ENCODE measurements at places on chromosomes 6 and 20. TPM values are rescaled to one million over a fixed set of nuclear protein-coding genes. Genes with fewer than 3 reads are reported as not detected.
A peak's percentile ranks its signal among the peaks of the same experiment; 100 is the strongest.

- H3K36me3 ChIP-seq, result no peaks in the 10 kb centered on the region
- H3K27ac ChIP-seq, result no peak overlapping the region
- no peak for DNase-seq
- no peak overlapping the region for H3K4me3 ChIP-seq
Observed at GRCh38 chr20:44448753-44449546, 26.7 kb upstream of the TTPAL start.

- H3K27me3 ChIP-seq, result no peaks in the 10 kb centered on the region
- H3K27ac ChIP-seq, result no peak overlapping the region
- no peak overlapping the region for H3K4me3 ChIP-seq
- DNase-seq, result no peak
- H3K4me1 ChIP-seq, result no peaks in the 10 kb centered on the region
Observed at GRCh38 chr20:55582498-55582897, 422.8 kb downstream of the CBLN4 start.

DNA sequence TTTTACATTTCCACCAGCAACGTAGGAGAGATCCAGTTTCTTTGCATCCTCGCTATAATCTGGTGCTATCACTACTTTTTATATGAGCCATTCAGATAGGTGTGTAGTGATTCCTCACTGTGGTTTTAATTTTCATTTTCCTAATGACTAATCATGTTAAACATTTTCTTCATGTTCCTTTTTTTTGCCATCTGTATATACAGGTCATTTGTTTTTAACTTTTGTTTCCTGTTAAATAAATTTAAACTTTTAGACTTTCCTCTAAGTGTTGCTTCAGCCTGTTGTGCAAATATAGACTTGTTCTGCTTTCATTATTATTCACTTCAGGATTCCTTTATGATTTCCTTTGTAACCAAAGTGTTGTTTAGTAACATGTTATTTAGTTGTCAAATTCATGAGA is 697.4 kb downstream of the PTPRT start:
- no peak overlapping the region for H3K4me3 ChIP-seq
- H3K27me3 ChIP-seq, result no peaks in the 10 kb centered on the region
- H3K4me1 ChIP-seq, result no peaks in the 10 kb centered on the region
- no peak for DNase-seq
- H3K27ac ChIP-seq, result no peak overlapping the region

DNA sequence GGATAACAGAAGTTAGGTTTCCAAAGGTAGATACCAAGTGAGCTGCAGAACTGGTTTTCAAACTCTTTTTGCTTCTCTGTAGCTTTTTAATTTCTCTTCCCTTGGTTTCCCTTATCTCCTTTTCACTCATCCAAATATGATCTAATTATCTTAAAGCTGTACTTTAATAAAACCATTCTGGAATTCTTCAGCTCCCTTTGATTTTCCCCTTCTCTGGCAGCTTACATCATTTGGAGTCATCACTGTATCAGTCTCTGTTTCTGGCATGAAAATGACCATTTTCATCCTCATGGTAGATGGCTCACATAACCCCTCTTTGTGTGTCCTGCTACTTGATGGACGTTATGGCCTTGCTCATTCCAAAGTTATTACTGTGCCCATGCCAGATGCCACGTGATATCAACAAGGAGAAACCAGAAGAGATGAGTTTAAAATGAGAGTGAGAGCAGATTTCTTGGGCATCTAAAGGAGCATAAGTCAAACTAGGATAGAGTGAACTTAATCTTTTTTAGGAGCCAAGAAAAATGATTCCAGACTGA is 620.2 kb downstream of the QKI start:
- DNase-seq, result no peak
- no peak overlapping the region for H3K4me3 ChIP-seq
- H3K36me3 ChIP-seq, result no peaks in the 10 kb centered on the region

DNA sequence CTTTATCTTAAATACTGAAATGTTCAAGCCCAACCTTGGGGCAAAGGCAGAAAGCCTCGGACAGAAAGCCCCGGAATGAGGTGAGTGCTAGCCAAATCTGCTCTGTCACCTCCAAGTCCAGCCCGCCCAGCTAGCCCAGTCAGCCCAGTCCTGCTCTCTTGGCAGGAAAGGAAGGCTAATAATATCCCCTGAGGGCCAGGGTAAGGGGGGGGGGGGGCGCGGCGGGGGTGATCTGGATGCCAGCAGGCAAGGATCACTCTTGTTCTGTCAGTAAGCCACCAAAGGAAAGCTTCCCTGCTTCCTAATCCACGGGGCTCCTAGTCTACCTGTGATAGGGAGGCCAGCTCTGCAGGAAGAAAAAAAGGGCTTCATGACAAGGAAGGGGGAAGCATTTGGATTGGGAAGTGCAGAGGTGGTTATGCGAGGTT is 1.1 kb downstream of the NDRG3 start:
- no peaks in the 10 kb centered on the region for H3K27me3 ChIP-seq
- H3K36me3 ChIP-seq, result no peaks in the 10 kb centered on the region
- peak overlapping the region; percentile 84 for H3K4me3 ChIP-seq
- H3K27ac ChIP-seq, result peak overlapping the region; percentile 33
- peak; percentile 83 for DNase-seq

- DNase-seq, result no peak
- H3K36me3 ChIP-seq, result no peaks in the 10 kb centered on the region
- no peaks in the 10 kb centered on the region for H3K4me1 ChIP-seq
- no peak overlapping the region for H3K27ac ChIP-seq
Observed at GRCh38 chr6:23503173-23503572, 622.8 kb upstream of the NRSN1 start.

DNA sequence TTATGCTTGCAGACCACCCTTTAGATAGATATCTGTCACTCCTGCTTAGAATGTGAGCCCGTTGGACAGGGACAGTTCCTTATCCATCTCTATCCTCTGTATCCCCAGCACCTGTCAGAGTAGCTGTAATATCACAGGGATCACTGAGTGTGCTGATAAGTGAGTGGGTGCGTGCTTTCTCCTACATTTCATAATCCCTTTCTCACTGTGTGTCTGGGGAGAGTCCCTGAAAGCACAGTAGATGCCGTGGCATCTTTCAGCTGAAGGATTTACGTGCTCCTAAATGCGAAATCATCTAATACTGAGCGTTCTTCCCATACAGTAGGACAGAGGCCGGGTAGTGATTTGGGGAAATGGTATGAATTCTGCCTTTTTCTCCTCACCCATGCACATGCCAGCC is 198.9 kb upstream of the SASH1 start:
- H3K27me3 ChIP-seq, result no peaks in the 10 kb centered on the region
- no peak overlapping the region for H3K4me3 ChIP-seq
- H3K4me1 ChIP-seq, result no peaks in the 10 kb centered on the region
- DNase-seq, result no peak
- no peak overlapping the region for H3K27ac ChIP-seq

DNA sequence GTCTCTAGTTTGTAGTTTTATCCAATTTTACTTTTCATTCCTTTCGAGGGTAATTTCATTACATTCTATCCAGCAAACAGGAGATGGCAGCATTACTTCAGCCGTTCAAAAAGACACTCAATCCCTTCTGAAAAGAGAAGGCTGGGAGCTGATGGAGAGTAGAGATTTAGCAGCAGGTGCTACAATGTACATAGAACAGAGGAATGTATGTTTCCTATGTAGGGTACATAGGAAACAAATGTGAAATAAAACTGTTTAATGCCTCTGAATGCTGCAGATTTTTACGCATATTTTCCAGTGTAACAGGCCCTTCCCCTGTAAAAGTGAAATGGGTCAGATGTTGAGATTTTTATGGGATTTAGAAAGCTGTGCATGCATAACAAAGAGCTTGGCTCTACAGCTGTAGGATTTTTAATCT is 16.0 kb downstream of the RPS12 start:
- no peak overlapping the region for H3K4me3 ChIP-seq
- no peaks in the 10 kb centered on the region for H3K4me1 ChIP-seq
- H3K27ac ChIP-seq, result no peak overlapping the region
- no peaks in the 10 kb centered on the region for H3K27me3 ChIP-seq
- no peak for DNase-seq

- DNase-seq, result no peak
- peaks cover 1% of the 10 kb centered on the region for H3K27me3 ChIP-seq
- H3K4me1 ChIP-seq, result no peaks in the 10 kb centered on the region
- no peak overlapping the region for H3K4me3 ChIP-seq
- H3K27ac ChIP-seq, result no peak overlapping the region
- no peaks in the 10 kb centered on the region for H3K36me3 ChIP-seq
Observed at GRCh38 chr20:5844063-5844681, 94.0 kb downstream of the SHLD1 start.

OVOL2 gene
- not detected for total RNA-seq

MATN4 gene
- total RNA-seq, result 0.69 TPM

LST1 gene
- 21.1 TPM for total RNA-seq

COL9A3 gene
- total RNA-seq, result 1.5 TPM

ADGRB3 gene
- 5.4 TPM for total RNA-seq

BIRC7 gene
- not detected for total RNA-seq

IL17F gene
- not detected for total RNA-seq

RHAG gene
- total RNA-seq, result not detected
